Kidney glomerular epithelial cell (primary cell): ENCODE measurements at places on chromosomes 12 and 14.

GRCh38 chr12:56678852-56679251 lies 9.2 kb downstream of the PTGES3 start:
- no peak for DNase-seq

DNA sequence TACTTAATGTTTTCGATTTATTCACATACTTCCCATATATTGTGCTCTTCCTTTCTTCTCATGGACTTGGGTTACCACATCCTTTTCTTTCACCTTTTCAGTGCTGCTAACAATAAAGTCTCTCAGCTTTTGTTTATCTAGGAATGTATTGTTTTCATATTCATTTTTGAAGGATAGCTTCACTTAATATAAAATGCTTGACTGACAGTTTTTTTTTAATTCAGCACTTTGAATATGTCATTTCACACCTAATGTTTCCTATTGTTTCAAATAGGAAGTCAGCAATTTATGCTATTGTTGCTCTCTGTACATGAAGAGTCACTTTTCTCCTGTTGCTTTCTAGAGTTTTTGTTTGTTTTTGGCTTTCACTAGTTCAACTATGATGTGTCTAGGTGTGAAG lies 738.3 kb upstream of the STXBP6 start:
- DNase-seq = no peak

- DNase-seq = no peak
Observed at GRCh38 chr12:53829130-53829819, 77.5 kb upstream of the CISTR start.

- no peak for DNase-seq
Observed at GRCh38 chr12:57258977-57259970, 8.3 kb upstream of the STAC3 start.

DNA sequence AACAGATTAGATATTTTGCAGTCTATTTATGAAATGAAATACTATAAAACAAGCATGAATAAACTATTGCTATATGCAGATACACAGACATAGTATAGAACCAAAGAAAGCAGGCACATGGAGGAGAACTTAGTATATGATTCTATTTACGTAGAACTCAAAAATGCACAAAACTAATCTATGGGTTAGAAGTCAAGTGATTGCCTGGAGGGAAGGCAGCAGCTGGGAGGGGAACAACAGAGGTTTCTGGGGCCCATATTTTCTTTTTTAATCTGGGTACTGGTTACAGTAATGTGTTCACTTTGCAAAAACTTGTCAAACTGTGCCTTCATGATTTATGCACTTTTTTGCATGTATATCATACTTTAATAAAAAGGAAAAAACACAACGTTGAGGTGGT lies 202.0 kb downstream of the BCAT1 start:
- no peak for DNase-seq

GRCh38 chr14:82398256-82398655 lies 864.6 kb upstream of the SEL1L start:
- no peak for DNase-seq

DNA sequence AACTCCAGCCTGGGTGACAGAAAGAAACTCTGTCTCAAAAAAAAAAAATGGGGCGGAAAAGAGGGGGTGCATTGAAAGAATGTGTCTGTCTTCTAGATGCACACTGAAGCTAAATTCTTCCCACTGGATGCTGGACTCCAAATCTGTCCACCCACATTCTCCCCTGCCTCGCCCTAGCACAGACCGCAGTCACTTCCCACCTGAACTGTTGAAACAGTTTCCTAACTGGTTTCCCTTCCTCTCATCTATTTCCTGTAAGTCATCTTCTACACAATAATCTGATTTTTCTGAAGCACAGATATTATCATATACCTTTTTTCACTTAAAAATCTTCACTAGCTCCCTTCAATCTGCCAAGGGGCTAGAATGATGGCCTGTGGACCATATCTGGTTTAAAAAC lies 1.5 kb upstream of the HCAR1 start:
- no peak for DNase-seq

DNA sequence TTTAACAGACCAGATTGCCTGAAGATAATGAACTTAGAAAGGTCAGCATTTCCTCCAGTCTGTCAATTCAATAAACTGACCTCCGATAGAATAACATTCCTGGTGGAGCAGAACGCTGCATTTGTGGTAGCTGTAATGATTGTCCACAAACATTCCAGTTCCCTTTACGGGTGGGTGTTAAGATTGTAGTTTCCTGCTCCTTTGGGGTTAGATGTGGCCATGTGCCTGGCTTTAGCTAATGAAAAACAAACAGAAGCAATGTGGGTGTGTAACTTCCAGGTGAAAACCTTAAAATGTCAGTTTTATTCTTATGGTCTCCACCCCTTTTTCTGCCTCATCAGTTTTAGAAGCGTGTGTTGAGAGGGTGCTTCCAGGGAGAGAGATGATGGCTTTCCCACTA lies 217.3 kb upstream of the CRY1 start:
- peak; percentile 67 for DNase-seq

- DNase-seq = no peak
Observed at GRCh38 chr12:69698769-69699540, at the start of gene BEST3. Gene BEST3 (minus strand): TSS chr12:69699303. CDS start chr12:69697798, 1,505 bp downstream.

- DNase-seq = no peak
Observed at GRCh38 chr12:77916276-77916675, 85.6 kb downstream of the NAV3 start.

DNA sequence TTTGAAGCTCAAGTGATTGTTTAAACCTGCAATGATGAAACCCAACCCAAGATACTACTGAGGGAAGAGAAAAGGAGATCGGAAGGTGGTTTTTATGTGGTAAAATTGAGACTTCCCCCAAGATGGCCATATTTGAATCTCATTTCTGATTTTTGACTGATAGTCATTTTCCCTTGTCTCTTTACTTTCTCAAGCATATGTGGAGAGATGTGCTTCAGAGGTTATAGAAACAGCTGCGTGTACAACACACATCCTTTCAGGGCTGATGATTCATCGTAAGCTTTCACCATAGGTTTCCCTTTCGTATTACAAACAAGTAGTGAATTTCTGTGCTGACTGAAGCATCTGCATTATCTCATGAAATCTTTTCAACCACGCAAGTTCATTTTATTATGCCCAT lies 276.2 kb downstream of the EMP1 start:
- no peak for DNase-seq

DNA sequence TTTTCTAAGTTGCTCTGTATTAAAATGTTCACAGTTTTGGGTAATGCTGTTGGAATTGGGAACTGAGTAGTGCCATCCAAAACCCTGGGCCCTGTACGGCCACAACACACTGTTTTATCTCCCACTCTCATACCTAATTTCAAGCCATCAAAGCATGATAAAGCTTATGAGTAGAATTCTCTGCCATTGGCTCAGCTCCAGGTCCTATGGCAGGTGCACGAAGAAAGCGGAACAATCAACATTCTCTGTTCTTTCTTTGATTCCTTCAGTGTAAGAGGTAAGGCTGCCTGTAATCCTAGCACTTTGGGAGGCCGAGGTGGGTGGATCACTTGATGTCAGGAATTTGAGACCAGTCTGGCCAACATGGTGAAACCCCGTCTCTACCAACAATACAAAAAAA lies 394.9 kb downstream of the CCDC91 start:
- no peak for DNase-seq

DNA sequence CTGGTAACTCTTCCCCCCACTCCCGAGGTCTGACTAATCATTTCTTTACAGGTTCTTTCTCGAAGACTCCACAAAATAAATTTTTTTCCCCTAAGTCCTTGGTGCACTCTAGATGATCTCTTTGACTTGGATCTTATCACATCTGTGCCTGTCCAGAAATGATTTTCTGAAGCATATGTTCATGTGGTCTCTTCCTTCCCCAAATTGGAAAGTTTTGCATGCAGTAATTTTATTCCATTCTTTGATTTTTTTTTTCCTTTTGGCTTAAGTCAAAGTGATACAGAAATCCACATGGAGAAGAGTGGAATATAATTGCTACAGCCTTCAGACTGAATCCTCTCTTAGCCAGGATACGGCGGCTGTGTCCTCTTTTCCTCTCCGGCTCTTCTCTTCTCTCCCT lies 213.3 kb downstream of the BMP4 start:
- no peak for DNase-seq

GRCh38 chr12:116882742-116883141 lies 1.5 kb upstream of the HRK start:
- DNase-seq = no peak

DNA sequence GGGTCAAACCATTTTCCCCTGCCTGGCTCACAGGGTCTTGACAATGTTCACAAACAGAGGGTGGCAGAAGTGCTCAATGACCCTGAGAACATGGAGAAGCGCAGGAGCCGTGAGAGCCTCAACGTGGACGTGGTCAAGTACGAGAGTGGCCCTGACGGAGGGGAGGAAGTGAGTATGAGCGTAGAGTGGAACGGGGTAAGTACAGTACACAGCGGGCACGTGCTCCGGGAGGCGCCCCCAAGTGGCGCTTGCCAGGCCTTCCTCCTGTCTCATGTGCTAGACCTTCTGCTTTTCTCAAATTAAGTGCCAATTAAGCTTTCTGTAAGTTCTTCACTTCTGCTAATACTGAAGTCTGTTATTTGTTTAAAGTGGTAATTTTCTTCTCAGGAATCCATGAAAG lies 35.9 kb downstream of the XRCC3 start:
- DNase-seq = no peak

DNA sequence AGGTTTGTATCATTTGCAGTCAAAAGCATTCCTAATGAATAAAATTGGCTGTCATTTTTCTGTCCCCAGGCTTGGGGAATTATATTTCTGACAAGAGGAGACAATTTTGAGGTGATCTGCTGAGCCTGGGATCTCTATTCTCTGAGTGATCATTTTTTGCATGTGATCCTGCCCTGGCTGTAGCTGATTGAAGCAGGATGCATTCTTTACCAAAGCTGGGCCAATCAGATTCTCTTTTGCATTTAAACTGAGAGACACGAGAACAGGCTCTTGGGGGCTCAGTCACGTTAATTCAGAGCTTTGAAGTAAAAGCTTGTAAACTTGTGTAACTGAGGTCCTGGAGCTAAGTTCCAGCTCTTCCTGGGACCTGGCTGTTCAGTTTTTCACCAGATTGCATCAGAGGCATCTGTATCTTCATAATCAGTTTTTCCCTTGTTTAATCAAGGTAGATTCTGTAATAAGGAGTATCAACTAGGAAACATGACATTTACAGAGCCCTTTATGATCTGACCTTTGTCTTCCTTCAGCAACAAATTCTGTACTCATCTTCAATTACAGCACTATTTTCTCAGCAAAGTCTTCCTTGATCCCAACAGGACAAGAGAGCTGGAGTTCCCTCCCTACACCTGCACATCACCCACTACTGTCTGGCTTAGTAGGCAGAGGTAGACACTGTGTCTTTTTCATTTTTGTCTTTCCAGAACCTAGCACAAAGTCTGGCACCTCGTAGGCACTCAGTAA lies 35.0 kb upstream of the MANSC4 start:
- DNase-seq = no peak

DNA sequence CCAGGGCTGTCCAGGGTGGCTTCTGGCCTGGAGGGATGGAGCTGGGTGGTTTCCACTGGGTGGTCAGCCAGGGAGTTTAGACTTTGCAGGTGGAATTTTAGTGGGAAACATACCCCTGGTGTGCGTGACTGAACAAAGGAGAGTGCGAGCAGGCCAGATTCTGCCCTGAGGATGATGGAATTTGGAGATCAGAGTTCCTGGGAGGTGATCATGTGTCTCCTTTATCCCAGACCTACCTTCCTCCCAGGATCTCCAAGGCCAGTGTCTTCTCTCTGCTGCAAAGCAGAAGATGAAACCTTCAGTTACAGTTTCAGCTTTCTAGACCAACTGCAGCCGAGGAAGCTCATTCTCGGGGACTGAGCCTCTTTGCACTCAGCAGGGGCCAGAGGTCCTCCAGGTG lies 33.2 kb downstream of the RPH3A start:
- no peak for DNase-seq

- DNase-seq = no peak
Observed at GRCh38 chr12:79069009-79069408, 204.4 kb downstream of the SYT1 start.

DNA sequence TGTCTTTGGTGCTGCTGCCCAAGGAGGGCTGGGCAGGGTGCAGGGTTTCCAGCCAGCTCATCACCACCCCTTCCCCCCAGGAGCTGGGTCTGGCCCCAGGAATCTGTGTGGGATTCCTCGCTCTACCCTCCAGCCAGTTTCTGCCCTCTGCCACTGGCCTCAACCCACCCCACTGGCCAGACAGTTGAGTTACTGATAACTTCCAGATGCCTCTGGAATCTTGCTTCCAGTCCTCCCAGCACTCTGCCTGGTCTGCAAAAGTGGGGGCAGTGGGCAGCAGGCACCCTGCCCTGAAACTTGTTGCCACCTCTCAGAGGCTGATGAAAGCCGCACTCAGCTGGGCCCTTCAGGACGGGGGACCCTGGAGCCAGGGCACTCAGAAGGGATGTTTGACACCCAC lies 20.1 kb upstream of the TBX3 start:
- no peak for DNase-seq

DNA sequence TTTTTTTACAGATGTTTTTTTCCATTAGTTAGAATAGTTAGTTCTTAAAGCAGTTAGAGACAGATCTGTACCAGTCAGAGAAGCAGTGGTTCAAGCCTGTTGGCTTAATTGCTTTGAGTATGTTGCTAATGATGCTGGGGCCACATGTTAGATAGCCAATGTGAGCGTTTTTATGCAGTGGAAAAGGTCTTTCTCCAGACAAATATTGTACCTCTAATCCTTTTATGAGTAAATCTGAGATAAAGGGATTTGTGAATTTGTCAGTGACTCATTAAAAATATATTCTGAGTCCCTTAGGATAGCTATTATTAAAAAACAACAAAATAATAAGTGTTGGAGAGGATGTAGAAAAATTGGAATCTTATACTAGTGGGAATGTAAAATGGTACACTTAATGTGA lies 154.2 kb downstream of the MSRB3 start:
- DNase-seq = no peak

DNA sequence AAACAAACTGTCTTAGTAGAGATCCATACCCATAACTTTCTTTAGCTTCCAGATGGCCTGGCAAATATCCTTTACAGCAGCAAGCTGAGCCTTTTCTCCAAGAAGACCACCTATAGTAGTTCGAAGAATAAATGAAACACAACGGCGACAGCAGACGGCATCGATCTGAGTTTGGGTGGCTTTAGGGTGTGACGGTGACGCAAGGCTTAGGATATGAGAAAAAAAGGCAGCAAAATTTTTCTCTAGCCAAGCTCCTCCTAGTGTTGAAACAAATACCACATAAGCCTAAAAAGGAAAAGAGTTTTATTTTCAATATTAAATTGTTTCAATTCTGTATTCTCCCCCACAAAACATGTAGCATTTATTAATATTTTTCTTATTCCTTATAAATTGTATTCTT lies 33.3 kb downstream of the HEATR5A start:
- no peak for DNase-seq
